ENCODE measurements at places on chromosomes 12 and 14.

DNA sequence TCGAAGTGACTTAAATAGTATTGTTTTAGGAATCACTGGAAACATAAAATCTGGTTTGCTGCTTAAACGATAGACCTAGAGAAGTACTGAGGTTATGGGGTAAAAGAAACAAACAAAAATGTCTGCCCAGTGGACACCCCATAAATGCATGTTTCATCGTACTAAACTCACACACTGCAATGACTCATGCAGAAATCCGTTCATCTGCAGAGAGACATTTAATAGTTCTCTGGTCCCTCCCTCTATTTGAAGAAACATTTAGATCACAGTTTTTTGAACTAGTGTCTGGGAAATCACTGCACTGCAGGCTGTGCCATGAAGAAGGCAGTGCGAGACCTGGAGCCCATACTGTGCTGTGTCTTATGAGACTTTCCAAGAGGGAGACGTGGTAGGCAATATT, 25.5 kb downstream of the SLC17A8 start:
- H3K4me3 ChIP-seq, result no peak overlapping the region
- no peaks in the 10 kb centered on the region for H3K27me3 ChIP-seq
- no peaks in the 10 kb centered on the region for H3K36me3 ChIP-seq
- no peak overlapping the region for H3K27ac ChIP-seq
- H3K4me1 ChIP-seq, result no peaks in the 10 kb centered on the region

- peaks cover 11% of the 10 kb centered on the region for H3K4me1 ChIP-seq
- no peaks in the 10 kb centered on the region for H3K36me3 ChIP-seq
- DNase-seq, result peak; percentile 95
- H3K27me3 ChIP-seq, result no peaks in the 10 kb centered on the region
- no peak overlapping the region for H3K4me3 ChIP-seq
Observed at GRCh38 chr12:115132145-115132544, 448.2 kb upstream of the TBX3 start.

- no peaks in the 10 kb centered on the region for H3K36me3 ChIP-seq
- no peaks in the 10 kb centered on the region for H3K27me3 ChIP-seq
- peak; percentile 33 for DNase-seq
- H3K27ac ChIP-seq, result no peak overlapping the region
- H3K4me1 ChIP-seq, result no peaks in the 10 kb centered on the region
Observed at GRCh38 chr14:24013654-24014514, 25.2 kb downstream of the DHRS4L2 start.

- no peak overlapping the region for H3K4me3 ChIP-seq
- peaks cover 7% of the 10 kb centered on the region for H3K36me3 ChIP-seq
- no peak for DNase-seq
- H3K27me3 ChIP-seq, result no peaks in the 10 kb centered on the region
Observed at GRCh38 chr12:42442311-42442759, 116.4 kb downstream of the PPHLN1 start.

DNA sequence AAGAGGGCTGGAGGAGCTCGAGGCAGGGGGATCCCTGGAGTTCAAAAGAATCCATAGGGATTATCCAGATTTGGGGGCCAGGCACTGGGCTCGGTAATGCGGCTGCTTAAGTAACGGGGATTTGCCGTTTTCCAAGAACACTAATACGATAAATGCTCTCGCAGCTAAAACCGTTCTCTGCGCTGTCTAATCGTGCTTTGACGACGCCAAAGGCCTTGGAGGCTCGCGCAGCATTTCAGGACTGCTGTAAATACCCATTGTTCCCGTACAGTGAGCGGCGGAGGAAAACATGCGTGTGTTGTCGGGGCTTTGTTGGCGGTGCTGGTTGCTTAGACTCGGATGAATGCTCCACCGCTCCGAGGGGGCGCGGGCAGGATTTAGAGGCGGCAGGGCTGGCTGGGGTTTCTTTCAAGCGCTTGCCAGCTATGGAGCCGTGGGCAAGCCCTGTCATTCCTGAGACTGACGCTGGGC, 26.2 kb downstream of the DIO3 start:
- DNase-seq, result no peak
- no peak overlapping the region for H3K4me3 ChIP-seq

- no peak overlapping the region for H3K27ac ChIP-seq
- DNase-seq, result no peak
- H3K27me3 ChIP-seq, result no peaks in the 10 kb centered on the region
- no peaks in the 10 kb centered on the region for H3K4me1 ChIP-seq
- no peaks in the 10 kb centered on the region for H3K36me3 ChIP-seq
Observed at GRCh38 chr14:60563113-60563512, 54.2 kb downstream of the SIX6 start.

- no peak overlapping the region for H3K4me3 ChIP-seq
- no peak for DNase-seq
Observed at GRCh38 chr12:57893431-57894353, 47.2 kb upstream of the CTDSP2 start.

GRCh38 chr14:101763941-101764709, 2.6 kb downstream of the PPP2R5C start:
- no peak overlapping the region for H3K4me3 ChIP-seq
- H3K27me3 ChIP-seq, result peaks cover 4% of the 10 kb centered on the region
- H3K4me1 ChIP-seq, result peaks cover 5% of the 10 kb centered on the region
- H3K27ac ChIP-seq, result no peak overlapping the region

DNA sequence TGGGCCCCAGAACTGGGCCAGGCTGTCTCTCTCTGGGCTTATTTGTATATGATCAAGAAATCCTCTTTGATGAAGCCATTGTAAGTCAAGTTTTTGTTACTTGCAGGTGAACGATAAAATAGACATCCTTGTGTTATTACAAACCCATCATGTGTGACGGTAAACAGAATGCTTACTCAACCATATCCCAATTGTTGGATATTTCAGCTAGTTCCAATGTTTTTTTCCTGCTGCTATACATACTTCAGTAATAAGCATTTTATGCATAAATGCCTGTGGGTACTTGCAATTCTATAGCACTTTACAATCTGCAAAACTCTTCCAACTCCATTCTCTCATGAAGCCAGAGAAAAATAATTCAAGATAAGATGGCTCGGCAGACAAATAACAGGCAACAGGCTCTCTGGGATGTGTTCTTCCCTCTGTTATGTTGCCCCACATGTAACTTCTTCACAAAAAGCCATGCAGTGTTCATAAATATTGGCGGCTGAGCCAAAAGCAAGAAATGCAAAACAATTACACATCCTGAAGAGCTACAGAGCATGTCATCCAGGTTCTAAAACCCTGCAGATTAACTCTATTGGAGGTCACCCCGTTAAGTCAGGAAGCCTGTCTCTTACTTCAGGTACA, 69.5 kb downstream of the CLMN start:
- DNase-seq, result no peak
- no peaks in the 10 kb centered on the region for H3K4me1 ChIP-seq
- no peak overlapping the region for H3K27ac ChIP-seq
- H3K27me3 ChIP-seq, result no peaks in the 10 kb centered on the region

- H3K4me1 ChIP-seq, result no peaks in the 10 kb centered on the region
- H3K27me3 ChIP-seq, result no peaks in the 10 kb centered on the region
- no peak overlapping the region for H3K27ac ChIP-seq
- H3K36me3 ChIP-seq, result no peaks in the 10 kb centered on the region
- no peak for DNase-seq
- H3K4me3 ChIP-seq, result no peak overlapping the region
Observed at GRCh38 chr12:103924761-103925641, 5.2 kb upstream of the HSP90B1 start.

DNA sequence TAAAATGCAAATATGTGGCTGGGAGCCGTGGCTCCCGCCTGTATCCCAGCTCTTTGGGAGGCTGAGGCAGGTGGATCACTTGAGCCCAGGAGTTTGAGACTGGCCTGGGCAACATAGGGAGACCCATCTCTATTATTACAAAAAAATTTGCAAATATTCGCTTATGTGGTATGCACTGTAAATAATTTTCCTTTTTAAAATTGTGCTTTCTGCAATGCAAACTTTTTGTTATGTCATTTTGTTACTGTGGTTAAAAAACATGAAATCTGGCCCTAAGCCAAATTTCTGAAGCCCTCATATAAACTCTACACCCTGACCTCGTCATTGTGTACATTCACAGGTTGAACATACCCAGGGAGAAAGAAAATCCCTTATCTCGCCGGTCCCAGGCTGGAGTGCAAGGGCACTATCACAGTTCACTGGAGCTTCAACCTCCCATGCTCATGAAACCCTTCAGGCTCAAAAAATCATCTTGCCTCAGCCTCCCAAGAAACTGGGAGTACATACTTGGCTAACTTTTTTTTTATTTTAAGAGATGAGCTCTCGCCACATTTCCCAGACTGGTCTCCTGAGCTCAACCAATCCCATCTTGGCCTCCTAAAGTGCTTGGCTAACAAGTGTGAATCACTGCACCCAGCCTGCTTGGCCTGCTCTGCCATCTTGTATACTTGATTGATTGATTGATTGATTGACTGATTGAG, 24.7 kb downstream of the TRAPPC6B start:
- H3K4me3 ChIP-seq, result no peak overlapping the region
- peaks cover 8% of the 10 kb centered on the region for H3K36me3 ChIP-seq
- no peak for DNase-seq
- H3K27me3 ChIP-seq, result no peaks in the 10 kb centered on the region

DNA sequence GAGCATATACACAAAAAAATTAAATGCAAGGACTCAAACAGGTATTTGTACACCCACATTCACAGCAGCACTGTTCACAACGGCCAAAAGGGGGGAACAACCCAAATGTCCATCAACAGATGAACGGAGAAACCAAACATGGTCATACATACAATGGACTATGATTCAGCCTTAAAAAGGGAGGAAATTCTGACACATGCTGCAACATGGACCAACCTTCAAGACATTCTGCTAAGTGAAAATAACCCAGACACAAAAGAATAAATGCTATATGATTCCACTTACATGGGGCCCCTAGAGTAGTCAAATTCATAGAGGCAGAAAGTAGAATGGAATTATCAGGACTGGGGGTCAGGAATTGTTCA, 29.5 kb downstream of the ACTN1 start:
- H3K4me3 ChIP-seq, result no peak overlapping the region
- peaks cover 63% of the 10 kb centered on the region for H3K4me1 ChIP-seq
- no peaks in the 10 kb centered on the region for H3K27me3 ChIP-seq
- DNase-seq, result no peak
- peaks cover 21% of the 10 kb centered on the region for H3K36me3 ChIP-seq

DNA sequence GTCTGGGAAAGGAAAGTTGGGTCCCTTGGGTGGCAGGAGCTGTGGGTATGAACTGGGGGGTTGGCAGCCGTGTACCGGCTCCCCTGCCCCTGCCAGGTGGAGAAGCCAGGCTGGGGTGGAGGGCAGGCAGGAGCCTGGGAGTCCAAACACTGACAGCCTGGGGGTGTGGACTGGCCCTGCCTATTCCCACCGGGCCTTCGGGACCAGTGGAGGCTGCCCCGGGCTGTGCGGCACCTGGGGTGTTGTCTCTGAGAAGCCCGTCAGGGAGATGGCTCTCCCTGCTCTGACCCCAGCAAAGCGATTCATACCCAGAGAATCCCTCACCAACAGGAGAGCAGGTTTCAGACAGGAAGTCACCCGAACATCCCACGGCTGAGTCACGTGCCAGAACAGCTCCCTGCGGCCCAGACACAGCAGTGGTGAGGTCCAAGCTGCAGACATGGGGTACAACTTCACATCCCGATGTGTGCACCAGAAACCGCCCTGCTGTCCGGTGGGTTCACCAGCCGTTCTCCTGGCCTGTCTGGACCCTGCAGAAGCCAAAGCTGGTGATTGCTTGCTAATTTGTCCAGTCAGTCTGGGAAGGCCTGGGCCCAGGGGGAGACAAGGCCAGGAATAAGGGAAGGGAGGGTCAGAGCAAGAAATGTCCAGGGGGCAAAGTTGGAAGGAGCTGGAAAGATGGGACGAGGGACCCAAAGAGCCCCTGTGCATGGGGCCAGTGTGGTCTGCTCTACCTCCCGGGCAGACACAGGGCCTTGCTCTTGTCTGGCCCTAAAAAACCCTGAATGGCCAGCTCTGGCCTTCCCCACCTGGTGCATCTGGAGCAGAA, 2.1 kb upstream of the GPR132 start:
- H3K27ac ChIP-seq, result no peak overlapping the region
- H3K4me3 ChIP-seq, result no peak overlapping the region
- peak; percentile 16 for DNase-seq
- H3K36me3 ChIP-seq, result no peaks in the 10 kb centered on the region
- peaks cover 3% of the 10 kb centered on the region for H3K4me1 ChIP-seq

DNA sequence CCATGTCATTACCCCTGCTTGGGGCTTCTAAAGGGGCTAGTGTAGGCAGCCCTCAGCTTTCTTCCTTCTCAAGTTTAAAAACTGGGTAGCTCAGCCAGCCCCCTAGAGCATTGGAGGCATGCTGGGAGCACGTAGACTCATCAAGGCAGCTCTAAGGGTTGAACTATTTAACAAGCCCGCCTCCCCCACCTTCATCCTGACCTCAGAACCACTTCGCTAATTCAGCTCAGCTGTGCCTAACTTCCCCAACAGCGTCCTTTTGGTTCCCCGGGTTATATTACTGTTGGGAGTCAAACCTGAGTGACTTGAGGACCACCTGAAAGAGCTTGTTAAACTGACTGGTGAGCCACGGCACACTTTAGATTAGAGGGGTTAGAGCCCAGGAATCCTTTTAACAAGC, 30.1 kb downstream of the MAX start:
- H3K4me3 ChIP-seq, result no peak overlapping the region
- peaks cover 34% of the 10 kb centered on the region for H3K36me3 ChIP-seq
- H3K4me1 ChIP-seq, result no peaks in the 10 kb centered on the region
- DNase-seq, result no peak
- H3K27ac ChIP-seq, result no peak overlapping the region

- no peak overlapping the region for H3K4me3 ChIP-seq
- H3K27me3 ChIP-seq, result no peaks in the 10 kb centered on the region
- no peak for DNase-seq
- peaks cover 19% of the 10 kb centered on the region for H3K4me1 ChIP-seq
- H3K27ac ChIP-seq, result no peak overlapping the region
Observed at GRCh38 chr12:6367065-6367968, 8.0 kb downstream of the SCNN1A start.

DNA sequence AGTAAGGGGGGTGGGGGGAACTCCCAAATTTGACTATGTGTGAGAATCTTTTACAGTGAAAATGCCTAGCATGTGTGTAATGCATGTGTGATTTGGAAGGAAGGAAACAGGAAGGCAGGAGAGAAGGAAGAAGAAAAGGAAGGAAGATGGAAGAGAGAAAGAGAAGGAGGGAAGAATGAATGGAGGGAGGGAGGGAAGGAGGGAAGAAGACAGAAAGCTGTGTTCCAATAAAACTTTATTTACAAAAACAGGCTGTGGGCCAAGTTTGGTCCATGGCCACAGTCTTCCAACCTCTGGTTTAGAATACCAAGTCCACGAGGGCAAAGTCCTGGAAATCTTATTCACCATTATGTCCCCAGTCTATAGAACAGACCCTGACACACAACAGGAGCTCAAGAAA, 278.9 kb downstream of the KSR2 start:
- no peak overlapping the region for H3K4me3 ChIP-seq
- H3K27ac ChIP-seq, result no peak overlapping the region
- no peaks in the 10 kb centered on the region for H3K4me1 ChIP-seq
- DNase-seq, result no peak
